Myocyte (in vitro differentiated cells): ENCODE measurements at places on chromosomes 11 and 22. TPM values are rescaled to one million over a fixed set of nuclear protein-coding genes. Genes with fewer than 3 reads are reported as not detected.

The INSC gene
- not detected in 2 replicates for total RNA-seq

The DEUP1 gene
- not detected in 2 replicates for total RNA-seq

The PDE3B gene
- 0.03 TPM in 1 of 2 replicates, not detected in the other for total RNA-seq

The PRG3 gene
- total RNA-seq: not detected in 2 replicates

The KRTAP5-1 gene
- not detected in 2 replicates for total RNA-seq

The PRODH gene
- 0.43 and 0.73 TPM in 2 replicates for total RNA-seq

The RAC2 gene
- total RNA-seq: not detected in 2 replicates

The GALNT18 gene
- total RNA-seq: 3.3 and 5.3 TPM in 2 replicates

The OR52A1 gene
- not detected in 2 replicates for total RNA-seq

The PHETA2 gene
- 10.2 and 18.6 TPM in 2 replicates for total RNA-seq

The PSMA1 gene
- 193 and 196 TPM in 2 replicates for total RNA-seq

The PNPLA2 gene
- 84.0 and 183 TPM in 2 replicates for total RNA-seq

The C11orf21 gene
- not detected in 2 replicates for total RNA-seq

The NXPE1 gene
- not detected in 2 replicates for total RNA-seq

The GTSE1 gene
- 0.35 and 0.47 TPM in 2 replicates for total RNA-seq

The BCR gene
- total RNA-seq: 18.1 and 42.0 TPM in 2 replicates

The IL18 gene
- not detected in 2 replicates for total RNA-seq
